Naive thymus-derived CD4-positive, alpha-beta T cell (primary cell): ENCODE measurements at places on chromosomes 4 and X. TPM values are rescaled to one million over a fixed set of nuclear protein-coding genes. Genes with fewer than 3 reads are reported as not detected.

DNA sequence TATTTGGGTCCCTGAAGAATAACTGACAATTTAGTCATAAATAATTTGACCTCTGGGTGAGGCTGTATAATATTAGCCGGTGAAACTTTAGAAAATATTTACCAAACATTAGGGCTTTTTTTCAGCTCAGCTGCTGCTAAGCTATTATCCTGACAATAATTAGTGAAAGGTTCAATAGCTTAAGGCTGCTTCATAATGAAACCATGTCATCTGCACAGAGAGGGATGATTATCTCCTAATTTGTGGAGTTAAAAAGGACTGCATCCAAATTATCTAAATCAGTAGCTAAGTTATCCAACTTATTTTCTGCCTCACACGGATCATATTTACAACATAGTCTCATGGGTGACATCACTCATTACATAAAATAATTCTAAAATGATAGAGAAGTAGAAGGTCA lies 1249.8 kb downstream of the RAPGEF2 start:
- DNase-seq = no peak

DNA sequence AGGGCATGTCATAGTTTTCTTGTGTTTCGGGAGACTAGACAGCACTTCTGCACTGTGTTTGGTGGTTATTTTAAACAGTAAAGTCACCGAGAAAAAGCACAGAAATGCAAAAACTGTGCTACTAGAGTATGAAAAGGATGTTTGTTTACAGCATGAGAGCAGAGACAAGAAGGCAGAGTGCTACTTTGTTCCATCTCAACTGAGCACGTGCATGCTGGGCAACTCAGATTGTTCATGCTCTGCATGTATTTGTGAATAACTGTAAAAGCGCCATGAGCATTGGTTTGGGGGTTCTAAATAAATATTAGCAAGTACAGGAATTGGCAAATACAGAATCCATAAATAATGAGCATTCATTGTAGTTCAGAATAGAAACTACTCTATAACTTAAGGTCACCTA lies 7.4 kb downstream of the EVC start:
- DNase-seq = no peak

GRCh38 chr4:97530676-97531075 lies 612.6 kb downstream of the STPG2 start:
- no peak for DNase-seq

- no peak for DNase-seq
Measured at GRCh38 chr4:119103263-119103662, 32.4 kb upstream of the MYOZ2 start.

- no peak for DNase-seq
Measured at GRCh38 chr4:162535121-162535520, 371.3 kb upstream of the FSTL5 start.

DNA sequence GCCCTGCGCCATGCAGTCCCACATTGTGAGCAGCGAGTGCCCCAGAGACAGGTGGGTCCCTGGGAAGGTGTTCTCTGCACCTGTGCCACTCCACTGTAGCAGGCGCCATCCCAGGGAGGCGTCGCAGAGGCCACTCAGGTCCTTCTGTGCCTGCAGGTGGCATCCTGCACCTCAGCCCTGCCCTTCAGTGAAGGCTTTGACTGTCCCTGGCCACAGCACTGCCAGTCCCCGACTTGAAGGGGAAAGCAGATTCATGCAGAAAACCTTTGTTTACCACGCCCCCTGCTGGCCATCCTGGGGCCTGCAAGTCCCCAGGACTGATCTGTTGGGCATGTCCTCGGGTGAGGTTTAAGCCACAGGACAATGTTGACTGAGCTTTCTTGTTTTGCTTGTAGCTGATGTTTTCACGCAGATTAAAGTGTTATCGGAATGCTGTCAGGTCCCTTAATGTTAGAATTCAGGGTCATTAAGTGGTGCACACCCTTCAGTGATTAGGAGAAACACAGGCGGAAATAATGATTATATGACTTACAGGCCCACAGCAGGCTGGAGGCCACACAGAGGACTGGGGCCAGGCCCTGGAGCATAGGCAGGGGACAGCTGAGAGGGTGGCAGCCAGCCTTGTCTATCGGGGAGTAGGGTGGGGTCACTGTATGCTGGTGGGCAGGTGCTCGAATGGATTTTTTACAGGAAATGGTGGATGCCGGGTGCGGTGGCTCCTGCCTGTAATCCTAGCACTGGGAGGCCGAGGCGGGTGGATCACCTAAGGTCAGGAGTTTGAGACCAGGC lies 5.0 kb downstream of the TACC3 start:
- DNase-seq = peak; percentile 77

DNA sequence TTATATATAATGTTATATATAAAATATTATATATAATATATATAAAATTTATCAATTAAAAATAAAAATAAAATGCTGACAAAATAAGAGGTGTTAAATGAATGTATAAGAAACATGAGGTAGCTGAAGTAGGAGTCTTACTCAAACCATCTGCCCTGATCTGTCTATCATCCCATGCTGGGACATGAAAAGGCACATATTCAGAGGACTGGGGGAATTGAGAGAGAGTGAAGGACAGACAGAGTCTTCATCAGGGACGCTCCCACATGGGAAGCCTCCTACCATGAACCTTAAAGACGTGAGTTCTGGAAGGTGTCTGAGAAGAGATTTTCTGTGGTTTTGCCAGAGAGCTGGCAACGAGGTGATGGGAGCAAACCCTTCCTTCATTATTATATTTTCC lies 4.1 kb upstream of the ARSF start:
- DNase-seq = no peak

DNA sequence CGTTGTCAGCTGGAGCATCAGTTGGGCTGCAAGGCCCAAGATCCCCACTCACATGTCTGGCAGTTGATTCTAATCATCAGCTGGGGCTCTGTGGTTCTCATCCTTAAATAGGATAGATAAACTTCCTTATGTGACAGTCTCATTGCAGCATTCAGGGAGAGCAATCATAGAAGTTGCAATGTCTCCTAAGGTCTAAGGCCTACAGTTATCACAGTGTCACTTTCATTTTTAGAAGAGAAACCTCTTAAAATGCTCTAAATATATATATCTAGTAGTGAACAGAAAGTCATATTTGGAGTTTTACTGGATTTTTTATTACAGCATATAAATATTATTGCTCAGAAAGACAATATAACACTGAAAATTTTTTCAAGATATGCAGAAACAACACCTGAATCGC lies 226.0 kb upstream of the PPP1R2C start:
- no peak for DNase-seq

- no peak for DNase-seq
Measured at GRCh38 chr4:145218251-145218650, 37.9 kb upstream of the OTUD4 start.

DNA sequence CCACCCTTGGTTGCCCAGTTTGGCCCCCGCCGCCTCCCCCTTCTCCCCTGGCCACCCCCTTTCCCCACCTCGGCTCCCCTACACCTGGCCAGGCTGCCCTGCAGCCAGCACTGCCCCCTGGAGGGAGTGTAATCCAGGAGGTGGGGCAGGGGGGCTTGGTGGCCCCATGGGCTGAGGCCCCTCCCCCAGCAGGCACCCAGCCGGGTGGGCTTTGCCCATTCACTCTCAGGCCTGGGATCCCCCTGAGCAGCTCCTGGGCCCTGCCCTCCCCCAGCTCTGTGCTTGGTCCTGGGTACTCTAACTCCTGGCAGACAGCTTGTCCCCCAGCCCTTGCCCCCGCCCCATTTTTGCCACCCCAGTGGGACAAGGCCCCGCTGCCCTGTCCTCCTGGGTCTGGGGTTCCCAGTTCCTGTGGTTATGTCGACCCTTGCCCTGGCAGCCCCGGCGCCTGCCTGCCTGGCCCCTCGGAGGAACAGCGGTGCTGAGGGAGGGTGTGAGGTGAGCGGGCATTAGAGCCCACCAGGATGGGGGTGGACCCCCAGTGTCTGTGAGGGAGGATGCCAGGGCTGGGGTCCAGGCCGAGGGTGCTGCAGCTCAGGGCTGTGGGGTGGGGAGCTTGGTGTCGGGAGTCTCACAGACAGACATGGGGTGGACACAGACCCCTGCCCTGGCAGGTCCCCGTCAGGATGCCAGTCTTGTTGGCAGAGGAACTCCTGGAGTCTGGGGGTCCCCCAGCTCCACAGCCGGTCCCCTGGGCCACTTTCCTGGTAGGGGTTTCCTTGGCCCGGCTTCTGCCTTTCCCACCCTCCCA lies 10.2 kb downstream of the NAT8L start:
- no peak for DNase-seq

GRCh38 chr4:21507439-21507838 lies 441.1 kb downstream of the KCNIP4 start:
- DNase-seq = no peak

DNA sequence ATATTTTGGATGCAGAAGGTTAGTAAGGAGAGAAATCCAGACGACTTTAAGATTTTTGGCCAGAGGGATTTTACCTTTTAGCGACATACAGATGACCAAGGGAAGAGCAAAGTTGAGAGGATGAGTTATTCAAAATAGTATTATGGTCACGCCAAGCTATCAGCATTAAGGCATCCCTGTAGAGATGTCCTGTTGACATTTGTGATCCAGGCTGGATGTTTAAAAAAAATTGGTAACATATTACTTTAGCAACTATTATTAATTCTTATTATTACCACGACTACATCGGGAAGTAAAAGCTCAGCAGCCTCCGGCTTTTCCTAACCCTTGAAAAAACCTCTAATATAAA lies 562 bp upstream of the OSTC start:
- no peak for DNase-seq

DNA sequence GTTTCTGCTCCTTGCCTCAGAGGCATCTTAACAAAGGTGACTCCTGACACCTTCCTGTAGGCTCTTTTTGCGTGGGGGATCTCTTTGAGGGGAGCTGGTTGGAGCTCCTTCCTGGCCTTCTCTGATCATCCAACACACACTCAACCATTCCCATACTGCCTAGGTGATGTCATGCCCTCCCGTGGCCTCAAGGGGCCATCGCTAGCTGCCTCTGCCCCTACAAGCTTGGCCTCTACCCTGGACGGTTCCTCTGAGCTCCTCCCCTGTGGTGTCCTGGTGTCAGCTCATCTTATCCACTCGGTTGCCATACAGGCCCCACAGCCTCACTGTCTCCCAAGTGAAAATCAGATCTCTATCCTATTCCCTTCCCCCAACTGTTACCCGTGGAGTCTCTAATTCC lies 13.7 kb upstream of the ZNF185 start:
- DNase-seq = no peak

GRCh38 chrX:80810365-80810978 lies 795 bp upstream of the BRWD3 start:
- DNase-seq = no peak

DNA sequence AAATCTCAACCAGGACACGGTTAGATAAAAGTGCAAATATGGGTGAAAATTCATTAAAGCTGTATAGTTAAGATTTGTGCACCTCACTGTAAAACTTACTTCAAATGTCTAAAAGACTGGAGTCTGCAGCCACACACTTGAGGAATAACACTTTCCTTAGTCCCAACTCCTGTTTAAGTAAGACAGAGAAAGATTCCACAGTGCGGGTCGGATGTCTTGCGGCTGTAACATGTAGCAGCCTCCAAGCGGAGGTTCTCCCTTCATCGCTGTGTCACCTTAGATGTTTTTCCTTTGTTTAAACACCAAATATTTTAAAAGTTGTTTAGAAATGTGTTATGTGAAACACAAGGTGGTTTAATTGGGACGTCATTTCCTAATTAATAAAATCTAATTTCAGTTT lies 905 bp upstream of the MAEA start:
- no peak for DNase-seq

GRCh38 chr4:142318280-142318679 lies 527.8 kb downstream of the INPP4B start:
- DNase-seq = no peak

GRCh38 chrX:84487365-84488353 lies 14.6 kb downstream of the HDX start:
- DNase-seq = no peak

Gene FGF13
- total RNA-seq = not detected

Gene OTC
- not detected for total RNA-seq

Gene WAS
- total RNA-seq = 127 TPM

Gene TMEM271
- not detected in 2 replicates for total RNA-seq

Gene ZNF185
- total RNA-seq = 3.3 TPM

Gene F8A2
- total RNA-seq = not detected in 2 replicates

Gene TEX13C
- not detected for total RNA-seq

Gene GPR119
- not detected in 2 replicates for total RNA-seq
